H4 (cell line): ENCODE measurements at places on chromosomes 6 and 20. TPM values are rescaled to one million over a fixed set of nuclear protein-coding genes. Genes with fewer than 3 reads are reported as not detected.

Gene MTHFD1L
- total RNA-seq: 16.3 and 20.1 TPM in 2 replicates

Gene CPNE5
- total RNA-seq: not detected in 2 replicates

DNA sequence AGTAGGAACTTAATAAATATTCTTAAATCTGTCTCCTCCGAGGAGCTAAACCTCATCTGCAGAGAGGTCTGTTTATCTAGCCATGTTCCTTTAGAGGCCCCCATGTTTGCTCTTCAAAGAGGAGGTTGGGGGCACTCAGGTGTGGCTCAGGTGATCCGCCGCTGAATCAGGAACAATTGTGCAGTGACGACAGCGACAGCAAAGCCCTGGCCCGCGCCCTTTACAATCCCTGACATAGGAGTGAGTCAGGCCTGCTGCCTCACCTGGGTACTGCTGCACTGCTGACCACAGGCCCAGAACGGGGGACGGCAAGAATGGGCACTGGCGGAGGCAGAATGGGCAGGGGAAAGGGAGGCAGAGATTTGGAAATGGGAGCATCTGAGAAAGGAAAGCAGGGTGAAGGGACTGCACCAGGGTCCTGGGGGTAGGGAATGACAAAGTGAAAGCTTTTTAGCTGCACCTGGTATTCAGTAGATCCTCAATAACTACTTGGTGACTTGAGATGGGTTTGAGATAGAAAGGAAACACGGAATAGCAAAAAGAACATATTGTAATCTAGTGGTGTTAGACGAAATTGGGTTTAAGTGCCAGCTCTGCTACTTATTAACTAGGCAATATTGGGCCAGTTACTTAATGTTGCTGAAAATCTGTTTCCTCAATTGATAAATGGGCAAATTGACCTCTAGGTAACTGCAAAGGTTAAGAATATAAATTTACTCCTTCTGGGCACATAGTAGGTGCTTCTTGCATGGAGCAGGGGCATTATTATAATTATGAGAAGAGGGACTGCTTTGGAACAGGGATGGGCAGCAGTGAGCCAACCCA, 5.4 kb upstream of the IER3 start:
- DNase-seq: no peak

DNA sequence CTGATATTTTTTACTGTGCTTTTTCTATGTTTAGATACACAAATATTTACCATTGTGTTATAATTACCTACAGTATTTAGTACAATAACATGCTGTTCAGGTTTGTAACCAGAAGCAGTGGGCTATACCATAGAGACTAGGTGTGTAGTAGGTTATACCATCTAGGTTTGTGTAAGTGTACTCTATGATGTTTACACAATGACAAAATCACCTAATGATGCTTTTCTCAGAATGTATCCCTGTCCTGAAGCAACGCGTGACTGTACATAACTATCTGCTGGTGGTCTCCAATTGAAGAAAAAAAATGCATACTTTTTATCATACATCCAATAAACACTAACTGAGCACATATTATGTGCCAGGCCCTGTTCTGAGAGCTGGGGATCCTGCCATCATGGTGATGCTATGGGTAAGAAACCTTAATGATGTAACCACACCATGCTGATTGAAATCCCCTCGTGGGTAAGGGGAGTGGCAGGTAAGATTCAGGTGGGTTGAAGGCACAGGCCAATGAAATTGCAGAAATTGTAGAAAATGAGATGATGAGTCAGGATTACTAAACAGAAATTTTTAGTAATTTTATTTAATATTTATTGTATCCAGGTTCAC, 76.8 kb downstream of the FYN start:
- no peak for DNase-seq

Gene BPI
- total RNA-seq: 0.10 TPM in 1 of 2 replicates, not detected in the other

DNA sequence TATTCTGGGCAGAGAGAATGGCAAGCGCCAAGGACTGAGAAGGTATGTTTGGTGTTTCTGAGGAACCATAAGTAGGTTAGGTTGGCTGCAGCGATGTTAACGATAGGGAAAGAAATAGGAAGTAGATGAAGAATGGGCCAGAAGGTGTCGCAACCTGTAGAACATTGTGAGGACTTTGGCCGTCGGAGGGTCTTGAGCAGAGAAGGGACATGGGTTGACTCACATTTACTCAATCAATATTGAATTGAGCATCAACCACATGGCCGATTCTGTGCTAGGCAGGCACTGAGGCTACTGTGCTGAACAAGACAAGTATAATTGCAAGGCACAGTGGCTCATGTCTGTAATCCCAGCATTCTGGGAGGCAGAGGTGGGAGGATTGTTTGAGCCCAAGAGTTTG, 26.8 kb upstream of the RPN2 start:
- no peak for DNase-seq

Gene MATN4
- not detected in 2 replicates for total RNA-seq
